ENCODE measurements at places on chromosomes 16 and 17.

DNA sequence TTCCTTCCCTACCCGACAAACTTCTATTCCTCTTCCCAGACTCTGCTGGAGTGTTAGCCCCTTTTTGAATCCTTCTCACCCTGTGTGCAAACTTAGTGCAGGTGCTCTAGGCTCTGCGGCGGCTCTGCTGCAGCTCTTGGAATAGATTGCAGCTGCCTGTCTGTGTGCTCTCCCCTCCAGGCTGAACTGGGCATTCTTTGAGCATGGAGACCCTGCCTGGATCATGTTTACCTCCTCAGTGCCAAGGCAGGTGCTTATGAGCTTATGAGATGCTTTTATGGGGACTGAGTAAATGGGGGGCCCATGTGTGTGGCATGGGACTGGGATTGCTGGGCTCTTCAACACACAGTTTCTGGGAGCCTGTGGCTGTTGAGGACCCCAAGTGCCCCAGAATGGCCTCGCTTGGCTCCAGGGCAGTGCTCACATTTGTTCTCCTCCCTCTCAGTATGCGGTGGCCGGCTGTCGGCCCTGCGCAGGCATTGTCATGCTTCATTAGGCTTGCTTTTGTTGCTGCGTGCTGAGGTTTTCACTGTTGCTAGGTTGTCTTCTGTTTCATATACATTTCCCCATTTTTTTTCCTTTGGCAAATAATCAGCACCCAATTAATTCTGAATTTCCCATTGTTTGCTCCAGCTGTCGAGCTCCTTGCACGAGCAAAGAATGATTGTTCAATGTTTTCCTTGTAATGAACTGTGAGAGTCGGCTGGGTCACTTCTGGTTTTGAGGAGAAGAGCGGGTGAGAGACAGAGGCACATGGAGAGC lies 185.5 kb upstream of the NLRP1 start:
- DNase-seq = no peak

- DNase-seq = no peak
These were observed 62.2 kb downstream of the TNRC6C start for GRCh38 chr17:78020717-78021108.

DNA sequence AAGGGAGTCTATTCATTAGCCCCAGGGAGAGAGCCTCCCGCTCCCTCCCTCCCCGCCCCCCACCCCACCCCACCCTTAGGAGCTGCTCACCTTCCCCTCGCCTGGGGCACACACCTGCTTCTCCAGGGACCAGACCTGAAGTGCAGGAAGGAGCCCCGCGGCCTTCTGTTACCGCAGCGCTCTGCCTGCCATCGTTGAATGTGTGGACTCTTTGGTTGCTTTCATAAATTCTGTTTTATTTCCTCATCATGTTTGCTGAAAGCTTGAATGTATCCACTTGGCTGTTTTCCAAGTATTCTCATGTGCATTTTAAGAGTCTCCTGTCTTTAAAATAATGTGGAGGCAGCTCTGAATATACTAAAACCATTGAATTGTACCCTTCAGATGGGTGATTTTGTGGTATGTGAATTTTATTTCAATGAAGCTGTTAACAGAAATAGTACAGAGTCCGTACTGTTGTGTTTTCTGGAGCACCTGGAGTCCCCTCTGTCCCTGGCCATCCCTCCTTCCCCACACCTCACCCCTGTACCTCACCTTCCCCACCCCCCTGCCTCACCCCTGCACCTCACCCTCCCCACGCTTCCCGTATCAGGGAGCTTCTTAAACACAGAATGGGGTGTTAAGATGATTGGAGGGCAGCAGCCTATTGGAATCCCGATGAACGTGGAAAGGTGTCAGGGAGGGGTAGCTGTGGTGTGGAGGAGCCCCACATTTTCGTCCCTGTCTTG lies 25.5 kb downstream of the RAB11FIP3 start:
- DNase-seq = no peak

DNA sequence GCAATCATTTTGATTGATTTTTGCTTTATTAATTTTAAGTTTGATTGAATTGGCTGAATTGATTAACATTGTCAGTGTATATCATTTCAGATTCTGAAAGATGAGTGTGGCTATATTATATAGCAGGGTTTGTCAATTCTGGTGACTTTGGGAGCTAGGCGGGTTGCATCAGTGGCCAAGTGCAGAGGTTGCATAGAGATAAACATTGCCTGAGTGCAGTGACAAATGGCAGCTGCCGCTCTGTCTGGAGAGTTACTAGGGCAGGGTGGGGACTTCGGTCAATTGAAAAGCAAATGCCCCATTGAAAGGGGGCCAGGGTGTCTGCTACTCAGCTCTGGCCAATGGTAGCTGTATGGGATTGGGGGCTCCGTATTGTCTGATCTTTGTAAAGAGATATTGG lies 12.7 kb downstream of the SYT17 start:
- no peak for DNase-seq

GRCh38 chr16:22665803-22666202 lies 148.2 kb upstream of the HS3ST2 start:
- DNase-seq = no peak

DNA sequence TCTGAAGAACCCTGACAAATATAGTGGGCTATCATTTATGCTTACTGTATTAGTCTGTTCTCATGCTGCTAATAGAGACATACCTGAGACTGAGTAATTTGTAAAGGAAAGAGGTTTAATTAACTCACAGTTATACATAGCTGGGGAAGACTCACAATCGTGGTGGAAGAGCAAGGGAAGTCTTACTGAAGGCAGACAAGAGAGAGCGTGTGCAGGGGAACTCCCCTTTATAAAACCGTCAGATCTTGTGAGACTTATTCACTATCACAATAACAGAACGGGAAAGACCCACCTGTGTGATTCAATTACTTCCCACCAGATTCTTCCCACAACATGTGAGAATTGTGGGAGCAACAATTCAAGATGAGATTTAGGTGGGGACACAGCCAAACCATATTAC lies 526.8 kb upstream of the GOT2 start:
- DNase-seq = no peak

DNA sequence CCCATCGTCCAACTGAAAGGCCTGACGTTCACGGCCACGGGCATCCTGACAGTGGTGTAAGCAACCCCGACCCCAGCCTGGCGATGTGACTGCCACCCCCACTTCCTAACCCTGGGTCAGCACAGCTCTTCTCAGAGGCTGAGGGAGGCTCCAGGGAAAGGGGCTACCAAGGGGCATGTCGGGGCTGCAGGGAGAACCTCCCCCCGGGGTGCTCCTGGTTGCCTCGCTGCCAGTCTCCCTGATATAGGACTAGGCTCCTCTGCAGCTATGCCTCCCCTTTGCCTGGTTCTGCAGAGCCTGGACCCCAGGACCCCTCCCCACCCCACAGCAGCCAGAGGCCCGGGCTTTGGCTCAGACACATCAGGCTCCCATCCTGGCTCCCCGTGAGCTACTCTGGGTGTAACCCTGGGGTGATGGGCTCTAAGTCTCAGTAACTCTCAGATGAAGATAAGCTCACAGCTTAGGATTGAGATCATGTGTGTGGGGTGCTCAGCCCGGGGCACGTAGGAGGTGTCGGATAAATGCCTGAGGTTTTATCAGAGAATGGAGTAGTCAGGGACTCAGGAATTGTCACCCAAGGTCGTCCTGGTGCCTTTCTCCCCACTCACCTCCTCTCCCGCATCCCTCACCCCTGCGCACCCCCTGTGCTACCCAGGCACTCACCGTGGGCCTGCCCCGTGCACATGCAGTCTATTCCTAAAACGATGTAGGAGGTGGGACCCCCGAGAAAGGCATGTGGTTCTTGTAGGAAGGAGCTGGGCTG lies 10.6 kb downstream of the ITGAD start:
- no peak for DNase-seq

DNA sequence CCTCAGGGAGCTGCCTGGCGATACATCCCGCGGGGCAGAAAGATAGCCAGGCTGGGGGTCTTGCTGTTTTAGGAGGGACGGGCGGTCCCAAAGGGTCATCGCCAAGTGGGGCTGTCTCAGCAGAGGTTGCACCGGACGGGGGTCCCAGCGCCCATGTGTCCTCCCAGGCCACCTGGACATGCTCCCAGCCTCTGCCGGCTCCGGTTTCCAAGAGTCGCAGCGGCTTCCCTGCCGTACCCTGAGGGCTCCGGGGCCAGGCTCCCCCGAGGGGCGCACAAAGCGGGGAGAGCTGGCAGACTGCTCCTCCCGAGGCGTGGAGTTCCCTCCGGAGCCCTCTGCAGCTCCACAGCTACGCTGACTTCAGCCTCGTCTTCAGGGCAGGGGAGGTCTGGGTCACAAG lies 1.2 kb downstream of the TRARG1 start:
- no peak for DNase-seq

DNA sequence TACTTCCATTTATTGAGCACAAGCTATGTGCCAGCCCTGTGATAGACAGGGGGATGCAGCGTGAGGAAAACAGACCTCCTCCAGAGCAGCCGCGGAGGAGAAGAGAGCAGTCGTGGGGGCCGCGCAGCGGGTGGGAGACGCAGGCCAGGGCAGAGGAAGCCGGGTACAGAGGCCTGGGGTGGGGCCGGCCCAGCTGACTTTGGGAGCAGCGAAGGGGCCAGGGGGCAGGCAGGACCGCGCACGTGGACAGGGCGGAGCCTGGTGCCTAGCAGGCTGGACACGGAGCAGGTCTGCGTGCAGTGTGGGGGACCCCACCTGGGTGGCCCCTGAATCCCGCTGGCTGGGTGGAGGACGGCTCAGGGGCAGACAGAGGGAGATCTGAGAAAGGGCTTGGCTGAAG lies 46.2 kb downstream of the ZFPM1 start:
- no peak for DNase-seq

DNA sequence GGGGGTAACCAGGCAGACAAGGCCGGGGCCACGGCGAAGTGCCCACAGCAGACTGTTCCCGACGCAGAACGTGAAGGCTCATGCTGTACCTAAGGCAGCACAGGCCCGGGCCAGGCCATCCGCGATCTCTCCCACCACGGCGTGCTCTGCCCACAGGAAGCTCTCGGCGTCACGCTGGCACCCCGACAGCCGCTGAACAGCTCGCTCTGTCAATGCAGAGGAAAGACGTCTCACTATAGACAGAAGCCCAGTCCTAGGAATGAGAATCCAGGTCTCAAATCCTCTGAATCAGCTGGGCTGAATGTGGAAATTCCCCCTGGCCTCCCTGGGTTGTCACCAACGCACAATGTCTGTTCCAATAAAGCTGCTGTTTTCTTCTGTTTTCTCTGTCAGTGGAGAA lies 21.4 kb downstream of the SERPINF1 start:
- DNase-seq = no peak

GRCh38 chr16:85365120-85365519 lies 248.0 kb upstream of the GSE1 start:
- no peak for DNase-seq

DNA sequence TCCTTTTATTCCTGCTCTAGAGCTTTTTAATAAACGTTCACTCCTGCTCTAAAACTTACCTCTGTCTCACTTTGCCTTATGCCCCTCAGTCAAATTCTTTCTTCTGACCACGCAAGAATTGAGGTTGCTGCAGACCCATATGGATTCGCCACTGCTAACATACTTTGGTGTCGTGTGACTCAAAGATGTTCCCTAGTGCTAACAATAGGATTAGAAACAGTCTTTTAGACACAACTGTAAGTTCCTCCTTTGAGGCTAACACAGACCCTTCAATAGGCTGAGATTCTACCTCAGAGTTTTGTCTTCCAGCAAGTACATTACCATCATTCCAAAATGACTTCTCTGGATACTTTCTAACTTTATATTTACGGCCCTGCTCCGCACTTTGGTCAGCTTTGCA lies 149.5 kb upstream of the COX10 start:
- DNase-seq = no peak

DNA sequence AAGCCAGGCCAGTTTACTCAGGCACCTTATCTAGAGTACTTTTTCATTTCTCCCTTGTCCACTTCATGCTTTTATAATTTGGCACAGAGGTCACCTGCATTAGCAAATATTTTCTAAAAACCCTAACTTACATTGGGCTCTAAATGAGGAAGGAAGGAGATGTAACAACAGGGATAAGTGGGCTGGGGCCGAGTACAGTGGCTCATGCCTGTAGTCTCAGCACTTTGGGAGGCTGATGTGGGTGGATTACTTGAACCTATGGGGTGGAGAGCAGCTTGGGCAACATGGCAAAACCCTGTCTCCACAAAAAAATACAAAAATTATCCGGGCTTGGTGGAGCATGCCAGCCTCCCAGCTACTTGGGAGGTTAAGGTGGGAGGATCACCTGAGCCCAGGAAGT lies 55.9 kb downstream of the TMEM100 start:
- no peak for DNase-seq

DNA sequence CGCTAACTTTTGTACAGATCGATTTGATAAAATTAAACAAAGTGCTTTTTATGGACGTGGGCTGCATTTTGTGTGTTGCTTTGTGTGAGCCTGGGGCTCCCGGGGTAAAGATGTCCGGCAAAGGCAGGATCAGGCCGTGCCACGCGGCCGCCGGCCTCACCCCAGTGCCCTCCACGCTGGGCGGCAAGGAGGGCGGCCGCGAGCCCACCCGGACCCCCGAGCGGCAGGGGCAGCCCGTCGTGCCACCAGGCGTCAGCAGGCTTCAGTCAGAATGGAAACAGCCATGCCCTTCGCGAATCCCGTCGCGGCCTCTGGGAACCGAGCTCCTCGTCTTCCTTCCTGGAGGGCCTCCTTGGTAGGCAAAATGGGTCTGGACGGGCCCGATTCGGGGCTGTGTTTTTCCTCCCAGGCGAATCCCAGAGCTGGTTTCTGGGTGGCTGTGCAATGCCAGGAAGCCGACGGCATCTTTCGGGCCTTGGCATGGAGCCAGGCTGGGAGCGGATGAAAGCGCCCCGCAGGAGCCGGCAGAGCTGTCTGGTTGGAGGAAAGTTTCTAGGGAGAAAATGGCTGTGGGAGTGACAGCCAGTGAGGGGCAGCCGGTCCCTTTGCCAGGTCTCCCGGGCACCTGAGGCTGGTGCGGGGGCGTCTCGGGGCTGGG lies 5.5 kb downstream of the SOX8 start:
- DNase-seq = no peak

DNA sequence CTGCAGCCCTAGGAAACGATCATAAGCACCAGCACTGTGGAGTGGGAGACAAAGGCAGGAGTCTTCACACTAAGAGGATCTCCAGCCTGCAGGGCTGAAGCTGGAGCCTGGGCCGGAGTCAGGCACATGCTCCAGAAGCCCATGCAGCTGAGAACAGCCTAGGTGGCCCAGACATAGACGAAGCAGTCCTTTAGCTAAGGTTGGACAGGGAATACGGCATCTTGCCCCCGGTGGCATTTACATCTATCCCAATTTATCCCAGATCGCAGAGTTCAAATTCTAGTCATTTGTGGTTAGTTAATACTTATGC lies 13.9 kb downstream of the TSPOAP1 start:
- no peak for DNase-seq
